CD4-positive, alpha-beta T cell treated with Interleukin-10 for 1 hour (primary cell): ENCODE measurements at places on chromosomes 11 and 22.

GRCh38 chr11:68942751-68943271, 38.0 kb downstream of the MRGPRD start:
- no peak for DNase-seq

GRCh38 chr11:117449111-117449693, 121.5 kb downstream of the CEP164 start:
- DNase-seq = no peak

DNA sequence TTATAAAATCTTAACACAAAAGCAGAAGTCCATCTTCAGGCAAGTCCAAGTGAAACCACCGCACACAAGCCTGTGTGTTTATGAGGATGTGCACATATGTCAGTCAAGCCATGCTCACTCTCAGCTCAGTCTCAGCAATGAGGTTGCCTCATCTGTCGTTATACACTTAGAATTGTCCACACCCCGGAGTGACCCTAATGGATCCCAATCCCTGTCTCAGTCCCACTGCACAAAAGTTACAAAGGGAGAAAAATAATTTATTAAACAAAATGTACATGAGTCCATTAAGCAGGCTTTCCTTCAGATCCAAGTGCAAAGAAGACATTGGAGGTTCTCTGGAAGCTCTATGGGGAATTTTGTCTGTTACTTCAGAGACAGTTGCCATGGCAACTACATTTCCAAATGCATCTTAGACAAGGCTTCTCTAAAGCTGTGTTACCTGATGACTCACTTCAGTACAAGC, 24.4 kb downstream of the OR8B12 start:
- DNase-seq = no peak

- no peak for DNase-seq
These were observed 977 bp upstream of the SORL1-AS1 start for GRCh38 chr11:121453589-121454299.
